ENCODE measurements at places on chromosomes 5 and 9. TPM values are rescaled to one million over a fixed set of nuclear protein-coding genes. Genes with fewer than 3 reads are reported as not detected.

KIAA0825 gene
- 1.7 TPM for total RNA-seq

NUDT12 gene
- 13.4 TPM for total RNA-seq

MEGF10 gene
- total RNA-seq, result not detected

IL4 gene
- not detected for total RNA-seq

PCDHGA11 gene
- 4.8 TPM for total RNA-seq

SAXO1 gene
- total RNA-seq, result not detected

GFI1B gene
- total RNA-seq, result not detected

BRD9 gene
- total RNA-seq, result 23.7 TPM

PTGER4 gene
- 0.34 TPM for total RNA-seq

PCSK5 gene
- 0.33 TPM for total RNA-seq

PAX5 gene
- under 0.01 TPM for total RNA-seq

OR1B1 gene
- total RNA-seq, result not detected

PTGDS gene
- not detected for total RNA-seq

ORM1 gene
- not detected for total RNA-seq

BTNL8 gene
- not detected for total RNA-seq

GFRA3 gene
- total RNA-seq, result 1.0 TPM

FAXDC2 gene
- total RNA-seq, result 8.6 TPM

ARL14EPL gene
- not detected for total RNA-seq

COL23A1 gene
- total RNA-seq, result not detected

RARS1 gene
- 204 TPM for total RNA-seq

SPAG8 gene
- total RNA-seq, result 0.36 TPM

COL5A1 gene
- 3.0 TPM for total RNA-seq

CER1 gene
- total RNA-seq, result not detected

CLIC3 gene
- not detected for total RNA-seq

FGF18 gene
- 0.15 TPM for total RNA-seq

OLFML2A gene
- under 0.01 TPM for total RNA-seq

CNOT8 gene
- 50.1 TPM for total RNA-seq

AIF1L gene
- total RNA-seq, result 58.8 TPM

CKMT2 gene
- 1.1 TPM for total RNA-seq

SLC22A4 gene
- 0.67 TPM for total RNA-seq

AK1 gene
- total RNA-seq, result 53.9 TPM

LHFPL2 gene
- total RNA-seq, result 73.0 TPM

GRXCR2 gene
- not detected for total RNA-seq

UNC5A gene
- not detected for total RNA-seq

EIF4E1B gene
- not detected for total RNA-seq

SMIM33 gene
- total RNA-seq, result not detected

ANKRD34B gene
- not detected for total RNA-seq

CATSPER3 gene
- total RNA-seq, result not detected

YTHDC2 gene
- 39.3 TPM for total RNA-seq

All from melanocyte of skin (primary cell).